Activated T-helper 1 cell treated with Interleukin-2 at 50 U/mL for 16 hours (primary cell): ENCODE measurements at places on chromosomes 16 and 17.

GRCh38 chr17:80850817-80851216 is 140.8 kb upstream of the CHMP6 start:
- no peak for DNase-seq

DNA sequence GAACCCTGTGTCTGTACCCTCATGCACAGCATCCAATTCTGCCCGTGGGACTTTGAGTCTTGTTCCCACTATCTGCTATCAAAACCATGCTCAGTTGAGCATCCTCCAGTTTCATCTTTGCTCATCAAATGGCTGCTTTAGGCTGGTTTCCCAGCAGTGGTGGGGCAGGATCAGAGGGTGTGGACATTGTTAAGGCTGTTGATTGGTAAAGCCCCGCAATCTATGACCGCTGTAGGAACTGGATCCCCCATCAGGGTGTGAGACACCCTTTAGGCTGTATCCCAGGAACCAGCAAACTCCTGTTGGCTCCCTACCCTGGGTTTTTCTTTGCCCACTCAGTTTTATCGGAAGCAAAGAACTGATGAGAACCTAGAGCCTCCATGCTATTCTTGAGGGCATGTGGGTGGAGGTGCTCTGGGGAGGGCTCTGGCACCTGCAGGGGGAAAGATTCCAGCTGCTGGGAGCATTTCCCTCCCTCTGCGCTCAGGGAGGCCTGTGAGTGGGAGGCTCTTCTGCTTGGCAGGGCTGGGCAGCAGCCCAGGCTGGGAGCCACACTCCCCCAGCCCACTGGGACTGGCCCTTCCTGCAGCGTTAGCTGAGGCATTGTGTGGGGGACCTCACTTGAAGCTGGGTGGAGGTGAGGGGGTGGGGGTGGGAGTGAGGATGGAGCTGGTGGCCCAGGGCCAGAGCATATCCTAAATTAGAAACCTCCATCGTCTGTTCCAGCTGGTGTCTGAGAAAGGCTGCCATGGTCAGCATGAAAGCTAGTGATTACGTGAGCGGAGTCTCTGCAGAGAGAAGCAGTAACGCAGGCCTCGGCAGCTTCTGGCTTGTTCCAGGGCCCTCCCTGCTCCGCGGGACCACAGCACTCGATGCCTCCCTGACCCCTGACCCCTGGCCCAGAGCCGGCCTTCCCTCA is 160.6 kb downstream of the IRF8 start:
- DNase-seq = no peak

DNA sequence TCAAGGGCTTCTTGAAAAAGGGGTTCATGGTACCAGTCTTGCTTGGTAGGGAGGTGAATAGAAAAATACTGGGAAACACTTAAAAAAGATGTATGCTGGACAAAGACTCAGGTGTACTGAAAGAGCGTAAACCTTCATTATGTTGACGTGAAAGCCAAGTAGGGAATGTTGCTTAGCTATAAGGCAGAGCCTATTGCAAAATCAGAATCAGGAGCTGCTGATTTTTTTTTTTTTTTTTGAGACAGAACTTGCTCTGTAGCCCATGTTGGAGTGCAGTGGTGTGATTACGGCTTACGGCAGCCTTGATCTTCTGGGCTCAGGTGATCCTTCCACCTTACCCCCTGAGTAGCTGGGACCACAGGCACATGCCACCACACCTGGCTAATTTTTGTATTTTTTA is 3.9 kb downstream of the TMEM94 start:
- no peak for DNase-seq

DNA sequence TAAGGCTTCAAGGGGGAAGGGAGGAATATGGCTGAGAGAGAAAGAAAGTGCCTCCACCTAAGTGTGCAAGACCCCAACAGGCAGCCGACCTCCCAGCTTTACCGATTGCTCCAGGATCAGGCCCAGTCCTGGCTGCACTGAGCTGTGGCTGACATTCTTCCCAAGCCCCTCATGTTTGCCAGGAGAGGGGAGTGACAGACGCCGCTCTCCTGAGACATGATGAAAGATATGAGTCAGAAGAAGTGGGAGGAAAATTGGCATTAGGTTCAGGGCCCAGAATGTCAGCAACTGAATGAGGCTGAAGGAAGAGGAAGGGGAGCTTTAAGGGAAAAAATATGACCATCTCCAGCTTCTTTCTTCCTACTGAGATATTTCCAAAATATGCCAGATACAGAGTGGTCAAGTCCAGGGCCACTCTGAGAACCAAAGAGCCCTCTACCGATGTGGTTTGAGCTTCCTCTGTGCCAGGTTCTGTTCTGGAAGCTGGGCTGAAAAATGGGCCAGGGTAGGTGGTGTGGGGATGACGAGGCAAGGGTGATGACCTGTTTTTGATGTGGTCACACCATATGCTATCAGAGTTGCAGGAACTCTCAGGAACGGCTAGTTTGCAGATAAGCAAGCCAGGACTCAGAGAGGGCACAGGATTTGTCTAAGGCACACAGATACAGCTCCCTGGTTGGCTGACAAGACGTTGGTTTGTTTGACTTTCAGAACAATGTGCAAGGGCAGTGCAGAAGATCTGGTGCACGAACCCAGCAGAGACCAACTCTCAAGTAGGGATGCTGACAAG is 176.7 kb downstream of the SOX9 start:
- DNase-seq = no peak

DNA sequence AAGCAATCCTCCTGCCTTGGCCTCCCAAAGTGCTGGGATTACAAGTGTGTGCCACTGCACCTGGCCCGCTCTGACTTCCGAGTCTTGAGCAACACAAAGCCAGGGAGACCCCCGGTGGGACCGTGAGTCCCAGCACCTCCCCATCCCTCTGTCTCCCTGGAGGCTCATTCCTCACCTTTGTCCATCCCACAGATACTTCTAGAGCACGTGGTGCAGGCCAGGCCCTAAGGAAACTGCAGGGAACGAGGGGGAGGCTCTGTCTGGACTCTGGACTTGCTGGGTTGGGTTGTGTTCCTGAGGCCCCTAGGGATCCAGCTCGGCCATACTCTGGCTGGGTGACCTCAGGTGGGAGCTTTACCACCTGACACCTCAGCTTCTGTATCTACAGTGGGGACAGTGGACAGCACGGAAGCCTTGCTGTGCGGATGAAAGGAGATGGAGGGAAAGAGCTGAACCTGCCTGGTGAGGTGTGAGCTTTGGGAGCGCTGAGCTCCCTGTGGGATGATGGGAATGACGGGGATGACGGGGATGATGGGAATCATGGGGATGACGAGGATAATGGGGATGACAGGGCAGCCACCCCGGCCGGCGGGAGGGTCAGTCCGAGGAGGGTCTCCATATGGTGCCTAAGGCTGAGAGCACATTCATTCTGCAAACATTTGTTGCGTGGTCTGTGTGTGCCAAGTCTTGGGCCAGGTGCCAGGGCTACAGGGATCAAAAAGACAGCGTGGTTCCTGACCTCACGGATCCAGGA is 26.6 kb downstream of the C16orf74 start:
- DNase-seq = no peak

GRCh38 chr16:3454631-3455147 is 11.2 kb downstream of the NAA60 start:
- no peak for DNase-seq

- DNase-seq = no peak
These were observed at the start of gene GP1BA for GRCh38 chr17:4931963-4932362. GP1BA (plus strand) TSS chr17:4932277; CDS start chr17:4932605, 328 bp downstream.

DNA sequence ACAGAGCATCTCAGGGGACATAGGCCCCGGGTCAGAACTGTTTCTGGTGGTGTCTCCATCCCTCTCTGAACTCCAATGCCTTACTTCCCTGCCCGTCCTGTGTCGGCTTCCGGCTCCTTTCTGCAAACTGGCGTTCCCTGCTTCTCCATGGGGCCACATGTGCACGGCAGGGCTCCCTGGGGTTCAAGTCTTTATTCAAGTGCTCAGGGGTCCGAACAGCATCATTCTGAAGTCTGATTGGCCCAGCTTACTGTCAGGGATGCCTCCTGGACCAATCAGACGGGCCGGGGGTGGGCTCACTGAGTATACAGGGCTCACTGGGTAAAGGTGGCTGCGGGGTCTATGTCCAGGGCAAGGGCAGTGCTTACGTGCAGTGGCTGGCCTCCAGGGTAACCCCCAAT is 17.1 kb downstream of the C16orf82 start:
- DNase-seq = no peak

DNA sequence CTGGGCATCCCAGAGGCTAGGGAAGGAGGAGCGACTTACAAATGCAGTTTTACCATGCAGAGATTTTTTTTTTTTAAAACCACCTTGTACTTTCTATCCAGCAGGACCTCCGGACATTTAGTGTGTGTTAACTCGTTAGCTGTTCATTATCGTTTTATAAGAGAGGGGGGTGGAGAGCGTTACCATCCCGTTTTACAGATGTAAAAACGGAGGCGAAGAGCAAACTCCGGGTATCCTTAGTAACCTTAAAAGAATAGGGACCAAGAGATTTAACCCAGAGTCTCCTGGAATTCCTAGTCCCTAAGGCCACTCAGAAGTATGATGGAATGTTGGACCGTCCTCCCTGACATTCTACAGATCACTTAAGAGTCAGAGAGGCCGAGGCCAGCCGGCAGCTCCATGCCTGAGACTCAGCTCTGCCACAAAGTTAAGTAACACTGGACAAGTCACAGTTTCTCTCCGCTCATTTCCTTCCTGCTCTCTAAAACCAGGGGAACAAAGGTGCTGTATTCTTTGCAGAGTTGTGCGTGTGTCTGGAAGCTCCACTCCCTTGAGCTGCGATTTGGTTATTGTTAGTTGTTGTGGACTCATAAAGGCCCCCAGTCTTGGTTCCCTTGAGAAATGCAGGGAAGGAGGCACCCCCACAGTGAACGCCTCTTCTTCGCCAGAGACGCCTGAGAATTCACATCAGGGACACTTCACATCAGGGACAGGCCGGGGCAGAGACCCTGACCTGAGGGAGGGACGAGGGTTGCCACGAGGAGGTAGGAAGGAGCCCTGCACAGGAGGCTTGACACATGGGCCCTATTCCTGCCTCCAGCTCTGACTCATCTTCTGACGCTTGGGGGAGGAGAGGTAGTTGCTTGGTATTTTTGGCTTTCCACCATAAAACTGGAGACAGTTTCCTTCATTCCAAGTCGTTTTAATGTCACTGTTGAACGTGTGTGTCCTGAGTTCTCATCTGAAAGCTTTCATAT is 1.2 kb downstream of the DUSP14 start:
- no peak for DNase-seq

GRCh38 chr16:23282568-23282967 is 19.5 kb upstream of the SCNN1B start:
- DNase-seq = no peak

DNA sequence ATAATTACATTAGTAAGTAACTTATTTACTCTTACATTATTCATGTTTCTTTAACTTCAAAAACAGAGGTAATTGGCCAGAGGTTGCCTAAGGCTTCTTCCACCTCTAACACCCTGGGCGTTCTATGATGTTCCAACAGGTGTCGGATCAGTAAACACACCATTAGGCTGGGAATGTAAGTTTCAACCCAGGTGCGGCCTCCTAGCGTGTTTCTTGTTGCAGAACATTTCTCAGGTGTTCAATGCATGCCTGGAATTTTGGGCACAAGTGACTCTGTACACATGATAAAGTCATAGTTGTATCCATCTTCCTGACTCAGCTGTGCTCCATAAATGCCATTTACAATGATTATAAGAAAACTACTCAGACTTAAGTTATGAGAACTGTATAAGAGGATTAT is 1.0 kb downstream of the KRTAP2-2 start:
- DNase-seq = no peak

DNA sequence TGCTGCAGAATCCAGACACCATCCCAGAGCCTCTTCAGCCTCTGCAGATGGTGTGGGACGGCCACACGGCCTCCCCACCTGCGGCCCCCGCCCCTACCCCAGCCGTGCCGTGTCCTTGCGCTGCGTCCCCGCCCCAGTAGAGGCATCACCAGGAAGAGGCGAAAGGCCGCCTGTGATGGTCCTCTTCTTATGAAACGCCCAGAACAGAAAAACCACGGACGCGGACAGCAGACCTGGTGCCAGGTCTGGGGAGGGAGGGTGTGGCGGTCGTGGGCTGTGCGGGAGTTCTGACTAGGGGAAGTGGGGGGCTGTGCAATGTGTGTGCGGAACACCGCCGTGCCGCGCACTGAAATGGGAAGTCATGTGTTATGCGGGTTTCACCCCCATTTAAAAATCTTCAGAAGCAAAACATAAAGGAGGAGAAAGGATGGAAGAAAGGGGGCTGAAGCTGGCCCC is 25.5 kb downstream of the ACSF3 start:
- DNase-seq = no peak

GRCh38 chr17:18860161-18860972 is 2.4 kb downstream of the PRPSAP2 start:
- no peak for DNase-seq

DNA sequence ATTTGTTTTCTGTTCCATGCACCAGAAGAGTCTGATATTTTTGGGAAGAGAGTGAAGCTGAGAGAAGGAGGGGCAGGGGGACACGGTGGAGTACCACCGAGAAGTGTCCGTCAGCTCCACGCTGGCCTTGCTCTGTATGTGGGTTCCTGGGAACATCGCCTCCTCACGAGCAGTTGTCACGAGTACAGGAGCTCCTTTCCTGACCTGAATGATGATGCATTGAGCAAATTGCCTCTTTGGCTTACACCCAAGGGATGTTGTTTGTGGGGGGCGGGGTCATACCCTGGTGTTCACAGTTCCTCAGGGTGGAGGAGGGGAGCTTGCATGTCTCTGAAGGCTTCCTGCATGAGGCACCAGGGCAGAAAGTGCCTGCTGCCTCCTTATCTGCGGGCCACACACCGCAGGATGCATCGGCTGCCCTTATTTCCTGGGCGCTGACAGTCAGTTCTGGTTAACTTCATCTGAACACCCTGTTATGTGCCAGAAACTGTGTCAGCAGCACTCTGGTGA is 36.2 kb downstream of the RGS9 start:
- DNase-seq = peak; percentile 55
